ENCODE measurements at places on chromosomes 7 and 10. TPM values are rescaled to one million over a fixed set of nuclear protein-coding genes. Genes with fewer than 3 reads are reported as not detected.

Gene ASIC3
- total RNA-seq: 0.34 TPM

GRCh38 chr7:34759477-34760125 lies 101.6 kb downstream of the NPSR1 start:
- DNase-seq: no peak

GRCh38 chr7:39659356-39660013 lies 36.1 kb downstream of the RALA start:
- DNase-seq: no peak

DNA sequence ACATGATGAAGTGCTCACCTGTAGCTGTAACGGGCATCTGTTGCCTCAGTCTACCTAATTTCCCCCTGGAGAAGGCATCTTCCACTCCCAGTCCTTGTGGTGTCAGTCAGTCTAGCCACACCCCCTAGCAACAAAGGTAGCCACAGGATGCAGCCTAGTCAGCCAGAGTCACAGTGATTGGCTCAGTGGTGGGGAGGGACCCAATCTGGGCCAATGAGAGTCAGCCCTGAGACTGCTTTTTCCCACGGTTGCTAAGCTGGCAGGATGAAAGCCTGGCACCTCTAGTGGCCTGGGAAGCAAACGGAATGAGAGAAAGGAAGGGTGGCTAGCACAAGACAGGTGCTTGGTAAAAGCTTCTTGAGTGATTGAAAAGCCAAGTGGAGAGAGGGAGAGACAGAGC lies 118.6 kb downstream of the SH3PXD2A start:
- DNase-seq: no peak

Gene PROSER2
- 21.5 TPM for total RNA-seq

DNA sequence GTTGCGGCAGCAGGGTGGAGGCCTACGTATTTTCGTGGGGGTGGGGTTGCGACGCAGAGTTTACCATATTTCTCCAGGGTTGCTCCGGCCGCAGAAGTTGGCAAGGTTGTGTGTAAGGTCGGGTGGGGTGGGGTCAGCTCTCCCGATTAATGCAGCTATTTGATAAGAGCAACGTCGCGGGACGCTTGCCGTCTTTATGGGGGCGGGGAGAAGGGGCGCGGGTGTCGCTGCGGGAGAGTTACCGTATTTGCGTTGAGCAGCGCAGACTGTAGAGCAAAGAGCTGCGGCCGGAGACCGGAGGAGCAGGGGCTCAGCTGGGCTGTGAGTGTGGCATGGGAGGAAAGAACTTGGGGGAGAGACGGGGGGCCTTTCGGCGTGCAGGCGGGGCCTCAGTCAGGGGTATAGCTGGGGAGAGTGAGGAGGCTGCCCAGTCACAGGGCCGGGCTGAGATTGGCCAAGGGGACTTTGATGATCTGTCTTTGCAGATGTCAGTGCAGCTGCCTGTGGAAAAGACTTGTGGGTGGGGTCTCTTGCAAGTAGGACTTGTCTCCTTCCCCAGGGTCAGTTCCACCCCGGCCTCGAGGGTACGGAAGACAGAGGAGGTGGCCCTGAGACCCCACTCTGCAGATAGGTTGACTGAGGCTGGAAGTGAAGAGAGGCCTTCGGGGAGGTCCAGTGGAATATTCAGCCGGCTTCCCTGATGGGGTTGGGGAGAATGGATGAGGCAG lies 26.6 kb downstream of the ZNF775 start:
- DNase-seq: no peak

GRCh38 chr7:73700069-73700423 lies 16.6 kb downstream of the BUD23 start:
- no peak for DNase-seq

DNA sequence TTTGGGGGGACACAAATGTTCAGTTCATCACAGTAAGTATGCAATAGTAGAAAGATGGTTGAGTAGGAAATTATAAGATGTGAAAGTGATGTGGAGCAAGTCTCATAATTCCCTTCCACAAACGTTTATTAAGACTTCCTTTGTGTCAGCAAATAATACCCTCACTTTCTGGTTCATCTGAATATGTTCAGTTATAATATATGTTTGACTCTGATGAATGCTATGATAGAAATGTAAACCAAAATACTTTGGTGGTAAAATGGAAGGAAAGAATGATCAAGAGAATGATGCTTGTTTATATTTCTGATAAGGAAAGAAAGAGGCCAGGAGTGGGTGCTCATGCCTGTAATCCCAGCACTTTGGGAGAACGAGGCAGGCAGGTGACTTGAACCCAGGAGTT lies 111.7 kb upstream of the PLXDC2 start:
- no peak for DNase-seq

Gene UBTD1
- total RNA-seq: 6.2 TPM

Gene ACTL6B
- not detected for total RNA-seq

Gene SLC29A4
- 3.7 TPM for total RNA-seq

DNA sequence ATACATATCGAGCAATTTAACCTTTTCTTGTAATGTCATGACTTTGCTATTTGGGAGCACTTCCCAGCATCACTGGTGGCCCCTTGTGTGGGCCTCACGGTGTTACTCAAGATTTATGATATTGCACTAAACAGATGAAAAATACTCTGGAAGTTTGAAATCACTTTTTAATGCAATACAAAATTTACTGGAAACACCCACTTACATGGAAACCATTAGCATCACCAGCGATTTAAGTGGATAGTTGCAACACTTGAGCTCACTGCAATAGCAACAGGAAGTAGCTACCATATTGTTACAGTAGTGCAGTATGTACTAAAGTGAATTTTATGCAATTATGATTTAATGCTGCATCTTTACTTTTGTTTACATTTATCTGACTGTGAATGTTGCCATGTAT lies 184.4 kb downstream of the MDFIC start:
- no peak for DNase-seq

Gene CPN1
- not detected for total RNA-seq

GRCh38 chr7:77960336-77960735 lies 161.8 kb downstream of the PHTF2 start:
- DNase-seq: no peak

- no peak for DNase-seq
Observed at GRCh38 chr10:97755718-97756117, 16.1 kb downstream of the SFRP5 start.

All from ureter (tissue), 1 donor.